ENCODE measurements at places on chromosomes 5 and 9. TPM values are rescaled to one million over a fixed set of nuclear protein-coding genes. Genes with fewer than 3 reads are reported as not detected.

- no peak within 1 kb of the TSS for H3K27ac ChIP-seq
- DNase-seq, result no peak
- H3K27me3 ChIP-seq, result peaks cover 2% of the 10 kb centered on the region
- peak within 1 kb of the TSS; percentile 26 for H3K4me3 ChIP-seq
Observed at GRCh38 chr5:141402553-141403243, at the start of gene PCDHGA9. PCDHGA9 (plus strand) TSS chr5:141402778; CDS start chr5:141402953, 175 bp downstream.

DNA sequence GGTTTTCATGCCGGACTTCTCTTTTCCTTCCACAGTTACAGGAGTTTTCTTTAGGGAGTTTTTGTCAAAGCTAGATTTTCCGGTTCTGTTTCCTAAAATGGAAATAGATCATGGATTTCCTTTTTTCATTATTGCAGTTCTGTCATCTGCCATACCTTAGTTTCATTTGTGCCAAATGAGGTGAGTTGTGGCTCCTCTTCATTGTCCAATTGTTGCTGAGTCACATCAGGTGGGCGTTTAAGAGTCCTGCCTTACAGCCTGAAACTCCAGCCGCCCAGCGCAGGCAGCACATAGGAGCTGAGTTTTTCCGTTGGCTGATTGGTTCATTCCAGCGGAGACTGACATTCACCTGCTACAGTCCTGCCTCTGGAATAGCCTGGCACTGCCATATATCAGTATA is 14.1 kb downstream of the SLC25A25 start:
- peaks cover 2% of the 10 kb centered on the region for H3K27me3 ChIP-seq
- peak overlapping the region; percentile 37 for H3K27ac ChIP-seq
- DNase-seq, result no peak

The RANBP17 gene
- total RNA-seq, result 22.7 TPM

GRCh38 chr5:138064526-138064925 is 19.3 kb upstream of the WNT8A start:
- no peaks in the 10 kb centered on the region for H3K36me3 ChIP-seq
- no peaks in the 10 kb centered on the region for H3K4me1 ChIP-seq
- H3K4me3 ChIP-seq, result no peak overlapping the region

- H3K4me3 ChIP-seq, result no peak overlapping the region
- H3K27me3 ChIP-seq, result peaks cover 2% of the 10 kb centered on the region
- no peak for DNase-seq
- no peaks in the 10 kb centered on the region for H3K36me3 ChIP-seq
- H3K27ac ChIP-seq, result no peak overlapping the region
Observed at GRCh38 chr5:143896966-143897365, 85.0 kb downstream of the HMHB1 start.

The ENHO gene
- 4.1 TPM for total RNA-seq

DNA sequence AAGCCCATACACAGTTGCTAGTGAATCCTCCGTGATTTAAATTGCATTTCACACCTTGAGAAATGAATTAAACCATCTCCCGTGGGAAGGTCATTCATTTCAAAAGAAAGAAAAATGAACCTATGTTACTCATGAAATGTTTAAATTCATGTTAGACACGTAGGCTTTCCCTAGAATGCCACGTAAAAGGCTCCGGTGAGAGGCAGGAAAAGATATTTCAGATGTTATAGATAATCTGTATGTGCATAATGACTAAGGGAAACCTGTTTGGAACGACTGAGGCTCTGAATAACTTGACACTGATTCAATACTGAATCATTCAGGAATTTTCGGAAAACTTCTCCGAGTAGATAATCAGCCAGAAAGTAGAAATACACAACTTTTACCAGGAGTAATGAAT is 134.3 kb upstream of the ICE1 start:
- H3K4me3 ChIP-seq, result no peak overlapping the region
- H3K27ac ChIP-seq, result no peak overlapping the region
- no peaks in the 10 kb centered on the region for H3K36me3 ChIP-seq
- H3K27me3 ChIP-seq, result peaks cover 4% of the 10 kb centered on the region
- DNase-seq, result no peak
- peaks cover 9% of the 10 kb centered on the region for H3K4me1 ChIP-seq

DNA sequence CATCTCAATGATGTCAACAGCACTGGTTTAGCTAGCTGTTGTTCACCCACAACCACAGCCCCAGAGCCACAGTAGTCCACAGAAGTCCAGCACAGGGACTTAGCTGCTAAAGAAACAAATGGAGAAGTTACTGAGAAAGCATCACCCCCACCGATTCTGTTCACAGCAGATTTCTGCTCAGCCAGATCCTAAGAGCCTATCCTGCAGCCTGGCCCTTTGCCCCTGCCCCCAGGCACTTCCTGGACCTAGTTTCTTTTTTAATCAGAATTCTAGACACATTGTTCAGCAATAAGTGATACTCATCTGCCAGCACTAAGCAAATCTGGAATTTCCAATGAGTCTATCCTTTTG is 7.4 kb downstream of the B4GALT1 start:
- H3K36me3 ChIP-seq, result peaks cover 11% of the 10 kb centered on the region
- H3K4me3 ChIP-seq, result peak overlapping the region; percentile 39
- H3K4me1 ChIP-seq, result peaks cover 74% of the 10 kb centered on the region
- no peak for DNase-seq

GRCh38 chr9:116471093-116471906 is 215.8 kb upstream of the TRIM32 start:
- H3K27me3 ChIP-seq, result peaks cover 2% of the 10 kb centered on the region
- H3K4me1 ChIP-seq, result peaks cover 13% of the 10 kb centered on the region
- DNase-seq, result peak; percentile 12
- no peaks in the 10 kb centered on the region for H3K36me3 ChIP-seq
- no peak overlapping the region for H3K4me3 ChIP-seq

GRCh38 chr9:127637322-127637847 is 25.3 kb downstream of the STXBP1 start:
- no peak for DNase-seq
- H3K27ac ChIP-seq, result no peak overlapping the region
- H3K27me3 ChIP-seq, result no peaks in the 10 kb centered on the region
- H3K36me3 ChIP-seq, result peaks cover 7% of the 10 kb centered on the region

GRCh38 chr5:73418244-73418691 is 30.3 kb downstream of the FOXD1 start:
- H3K27ac ChIP-seq, result no peak overlapping the region
- no peak overlapping the region for H3K4me3 ChIP-seq
- DNase-seq, result no peak
- peaks cover 13% of the 10 kb centered on the region for H3K4me1 ChIP-seq

GRCh38 chr5:75152860-75153259 is 83.8 kb downstream of the ANKRD31 start:
- H3K4me1 ChIP-seq, result peaks cover 4% of the 10 kb centered on the region
- no peaks in the 10 kb centered on the region for H3K36me3 ChIP-seq

The PRUNE2 gene
- 6.7 TPM for total RNA-seq

All from endothelial cell (in vitro differentiated cells).